ENCODE measurements at places on chromosomes 12 and 14.

GRCh38 chr12:43540470-43540869 lies 11.5 kb downstream of the ADAMTS20 start:
- DNase-seq = no peak

DNA sequence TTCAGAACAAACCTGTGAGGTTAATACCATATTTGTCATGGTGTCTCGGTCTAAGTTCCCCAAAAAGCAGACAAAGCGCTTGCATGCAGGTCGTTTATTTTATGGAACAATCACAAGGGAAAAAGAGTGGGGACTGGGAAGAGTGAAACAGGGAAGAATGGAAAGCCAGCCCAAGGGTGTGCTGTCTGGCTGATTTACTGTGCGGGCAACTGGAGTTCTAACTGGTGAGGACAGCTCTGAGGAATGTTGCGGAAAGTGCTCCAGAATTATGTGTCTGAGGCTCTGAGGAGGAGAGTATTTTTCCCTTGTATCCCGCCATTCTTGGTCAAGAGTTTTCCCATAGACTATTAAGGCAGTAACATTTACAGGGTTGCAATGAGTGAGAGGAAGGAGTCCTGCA lies 465.4 kb downstream of the RMST start:
- DNase-seq = no peak

GRCh38 chr14:64628940-64629408 lies 75.2 kb upstream of the PLEKHG3 start:
- DNase-seq = no peak

- no peak for DNase-seq
These were observed 9.8 kb upstream of the ABHD12B start for GRCh38 chr14:50862036-50862570.

DNA sequence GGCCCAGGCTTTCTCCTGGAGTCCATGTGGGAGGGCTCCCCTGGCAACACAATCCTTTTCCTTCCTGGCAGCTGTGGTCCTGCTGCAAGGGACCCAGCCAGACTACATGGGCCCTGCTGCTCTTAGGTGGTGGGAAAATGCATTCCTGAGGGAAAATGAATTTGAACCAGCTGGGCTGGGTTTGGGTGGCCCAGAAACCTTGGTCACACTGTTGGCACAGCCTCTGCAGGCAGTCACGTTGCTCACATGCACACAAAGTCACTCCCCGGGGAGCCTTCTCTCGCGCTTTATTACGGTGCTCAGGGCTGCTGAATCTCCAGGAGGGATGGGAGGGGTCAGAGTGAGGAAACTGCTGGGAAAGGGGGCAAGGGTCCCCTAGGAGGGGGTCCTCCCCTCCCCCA lies 17.2 kb downstream of the PLEKHG3 start:
- DNase-seq = no peak

- DNase-seq = no peak
These were observed 108.3 kb upstream of the FUT8 start for GRCh38 chr14:65304239-65304638.

DNA sequence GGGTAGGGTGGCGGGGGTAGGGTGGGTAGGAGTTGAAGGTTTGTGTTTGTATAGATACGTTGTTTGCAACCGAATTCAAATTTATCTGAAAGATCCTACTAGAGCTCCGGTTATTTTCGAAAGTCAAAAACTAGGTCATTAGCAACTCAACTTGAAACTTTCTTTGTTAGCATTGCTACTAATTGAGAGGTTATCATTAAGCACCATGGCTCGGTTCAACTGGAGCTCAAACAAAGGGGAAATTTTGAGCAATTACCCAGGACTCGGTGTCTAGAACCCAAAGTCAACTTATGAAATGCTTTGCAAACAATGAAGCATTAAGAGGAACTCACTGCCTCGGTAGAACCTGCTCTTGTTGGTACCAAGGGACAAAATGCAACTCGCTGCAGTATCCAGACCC lies 207.7 kb downstream of the BCAT1 start:
- DNase-seq = no peak

- DNase-seq = no peak
These were observed 78.5 kb downstream of the PPFIBP1 start for GRCh38 chr12:27602516-27602915.

DNA sequence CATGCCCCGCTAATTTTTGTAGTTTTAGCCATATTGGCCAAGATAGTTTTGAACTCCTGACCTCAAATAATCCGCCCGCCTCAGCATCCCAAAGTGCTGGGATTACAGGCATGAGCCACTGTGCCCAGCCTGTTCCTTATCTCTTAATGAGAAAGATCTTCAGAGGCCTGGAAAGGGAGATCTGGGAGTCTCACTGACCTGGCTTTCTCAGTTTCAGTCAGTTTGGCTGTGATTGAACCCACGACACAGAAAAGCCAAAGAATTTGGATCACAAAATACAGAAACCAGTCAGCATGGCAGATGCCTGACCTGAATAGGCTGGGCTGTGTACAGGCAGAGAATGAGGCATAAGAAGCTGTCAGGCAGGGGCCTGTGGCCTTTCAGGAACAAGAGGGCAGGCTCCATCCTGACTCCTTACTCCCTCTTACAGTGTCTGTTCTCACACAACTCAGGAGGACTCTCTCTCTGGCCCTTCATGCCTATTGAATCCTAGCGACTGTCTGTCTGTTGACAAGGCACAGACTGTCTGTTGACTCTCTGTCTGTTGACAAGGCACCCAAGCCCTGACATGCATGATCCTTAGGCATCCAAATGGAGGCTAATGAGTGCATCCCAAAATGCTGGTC lies 366.5 kb upstream of the CCDC196 start:
- DNase-seq = no peak

DNA sequence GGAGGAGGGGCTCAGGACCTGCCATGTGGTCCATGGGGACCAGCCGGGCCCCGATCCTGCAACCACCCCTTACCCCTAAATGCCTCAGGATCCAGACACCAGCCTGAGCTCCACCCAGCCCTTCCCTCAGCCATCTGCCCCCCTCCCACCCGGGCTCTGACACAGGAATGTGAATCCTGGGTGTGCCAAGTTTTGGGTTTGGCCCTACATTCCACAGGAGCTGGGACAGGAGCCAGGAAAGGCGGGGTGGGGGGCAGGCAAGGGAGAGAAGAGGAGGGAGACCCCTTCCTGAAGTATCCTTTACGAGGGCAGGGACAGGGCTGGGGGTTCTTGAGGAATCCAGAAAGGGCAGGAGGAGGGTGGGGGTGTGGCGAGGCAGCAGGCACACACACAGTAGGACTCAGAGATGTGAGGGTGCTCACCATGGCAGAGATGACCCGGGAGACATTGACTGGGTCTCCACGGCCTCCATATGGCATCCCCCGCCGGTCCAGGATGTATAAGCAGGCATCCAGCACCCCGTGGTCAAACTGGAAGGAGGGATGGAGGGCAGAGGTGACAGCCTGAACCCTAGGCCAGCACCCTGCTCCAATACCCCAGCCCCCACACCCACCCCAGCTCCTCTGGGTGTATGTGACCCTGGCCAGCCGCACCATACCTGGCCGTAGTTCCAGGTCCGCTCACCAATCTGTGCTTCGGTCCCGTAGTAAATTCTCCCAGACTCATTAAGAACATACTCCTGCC lies 3.5 kb downstream of the TGM1 start:
- DNase-seq = no peak

GRCh38 chr14:96053248-96053599 lies 14.1 kb downstream of the C14orf132 start:
- no peak for DNase-seq

DNA sequence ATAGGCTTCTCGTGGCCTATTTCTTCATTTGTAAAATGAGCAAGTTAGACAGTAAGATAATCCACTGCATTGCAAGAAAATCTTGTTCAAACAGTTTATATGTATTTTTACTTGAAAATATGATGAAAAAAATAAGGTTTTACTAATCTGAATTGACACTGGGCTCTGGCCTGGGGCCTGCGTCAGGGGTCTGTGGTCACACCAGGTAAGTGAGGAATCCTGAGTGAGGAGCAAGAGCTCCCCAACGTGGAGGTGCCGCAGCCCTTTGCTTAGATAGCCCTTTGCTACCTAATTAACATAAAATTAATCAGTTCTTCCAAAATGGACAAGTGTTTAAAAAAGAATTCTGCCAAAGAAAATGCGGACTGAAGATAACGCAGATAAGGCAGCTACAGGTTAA lies 39.1 kb upstream of the STAB2 start:
- DNase-seq = no peak
